ENCODE measurements at places on chromosomes 7 and 10. TPM values are rescaled to one million over a fixed set of nuclear protein-coding genes. Genes with fewer than 3 reads are reported as not detected.

DNA sequence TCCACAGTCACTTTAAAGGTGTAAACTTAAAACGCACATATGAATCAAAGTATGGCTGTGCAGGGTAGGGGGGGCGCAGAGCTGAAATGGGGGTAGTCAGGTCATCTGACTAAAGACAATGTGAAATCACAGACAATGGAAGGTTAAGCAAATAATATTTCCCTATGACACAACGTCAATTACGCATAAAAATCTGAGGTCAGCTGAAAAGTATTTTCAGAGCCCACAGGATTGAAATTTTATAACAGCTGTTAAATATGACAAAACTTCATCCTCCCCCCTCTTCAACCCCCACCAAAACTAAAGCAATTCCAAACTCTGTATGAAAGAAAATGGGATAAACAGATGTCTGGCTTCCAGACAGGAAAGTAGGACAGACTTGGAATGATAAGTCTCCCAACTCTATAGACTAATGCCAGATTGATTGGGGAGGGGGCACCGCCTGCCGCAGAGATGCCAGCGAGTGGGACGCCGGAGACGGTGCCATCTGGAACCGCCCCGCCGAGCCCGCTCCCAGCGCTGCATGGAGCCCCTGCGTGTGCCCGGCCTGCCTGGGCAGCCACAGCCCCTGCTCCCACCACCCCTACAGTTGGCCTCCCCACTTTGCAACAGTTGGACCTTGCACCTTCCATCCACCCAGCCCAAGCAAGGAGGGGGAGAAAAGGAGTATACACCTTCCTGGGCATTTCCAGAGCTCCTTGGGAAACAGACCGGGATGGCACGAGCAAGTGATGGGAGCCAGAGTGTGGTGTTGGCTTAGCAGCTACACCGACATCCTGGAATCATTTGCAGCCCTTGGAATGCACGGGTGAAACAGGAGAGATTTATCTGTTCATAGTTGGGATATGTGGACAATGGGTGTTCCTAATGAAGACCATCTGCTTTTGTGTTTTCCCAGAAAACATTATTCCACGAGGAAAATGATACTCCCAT lies 10.7 kb downstream of the EBF3 start:
- no peak for DNase-seq

The LEP gene
- not detected for total RNA-seq

DNA sequence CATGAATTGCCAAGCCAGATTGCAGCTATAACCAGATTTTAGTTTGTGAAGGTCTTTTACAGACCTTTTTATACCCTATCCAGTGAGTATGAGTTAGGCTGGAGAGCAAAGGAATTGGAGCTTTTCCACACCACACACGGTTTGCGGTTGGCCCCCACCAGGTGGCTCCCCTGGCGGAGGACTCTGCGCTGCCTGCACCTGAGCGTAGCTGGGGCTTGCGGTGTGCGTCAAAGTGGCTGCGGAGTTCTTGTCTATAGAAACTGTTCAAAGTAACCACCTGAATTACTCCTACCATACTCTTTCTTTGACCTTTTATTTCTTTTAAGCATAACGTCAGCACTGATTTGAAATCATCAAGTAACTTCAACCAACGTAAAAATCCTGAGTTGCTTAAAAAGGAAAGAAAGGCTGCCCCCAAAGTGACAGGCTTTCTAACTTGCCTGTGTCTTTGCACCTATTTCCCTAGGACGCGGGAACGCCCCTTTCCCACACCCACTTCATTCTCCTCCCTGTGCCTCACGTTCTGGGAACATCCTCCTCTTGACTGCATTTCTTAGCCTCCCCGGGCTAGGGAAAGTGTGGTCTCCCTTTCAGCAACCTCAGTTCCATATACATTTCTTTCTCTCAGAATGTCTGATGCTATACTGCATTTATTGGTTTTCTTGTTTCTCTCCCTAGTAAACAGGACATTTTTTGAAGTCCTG lies 47.6 kb upstream of the TMEM72 start:
- DNase-seq, result no peak

DNA sequence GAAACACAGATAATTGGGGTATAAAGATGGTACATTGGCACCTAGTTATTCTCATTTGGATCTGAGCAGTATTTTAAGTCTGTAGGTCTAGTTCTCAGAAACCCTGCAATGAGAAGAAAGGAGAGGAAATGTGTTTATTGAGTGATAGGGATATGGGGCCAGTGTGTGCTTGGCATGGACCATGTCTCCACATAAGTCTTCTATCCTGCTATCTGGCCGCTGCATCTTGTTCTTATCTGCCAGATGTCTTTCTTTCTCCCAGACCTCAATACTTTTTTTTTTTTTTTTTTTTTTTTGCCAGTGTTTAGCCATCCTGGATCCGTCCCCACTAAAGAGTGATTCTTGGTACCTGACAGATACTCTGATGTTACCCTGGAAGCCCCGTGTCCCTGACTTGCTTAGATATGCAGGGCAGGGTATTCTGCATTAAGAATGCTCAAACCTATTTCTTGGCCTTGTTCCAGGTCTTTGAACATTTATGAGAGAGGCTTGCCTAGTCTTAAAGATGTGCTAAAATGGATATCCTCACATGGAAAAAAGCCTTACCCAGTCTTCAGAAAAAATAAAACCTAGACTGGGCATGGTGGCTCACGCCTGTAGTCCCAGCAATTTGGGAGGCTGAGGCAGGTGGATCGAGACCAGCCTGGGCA lies 10.0 kb downstream of the MTURN start:
- DNase-seq, result no peak

DNA sequence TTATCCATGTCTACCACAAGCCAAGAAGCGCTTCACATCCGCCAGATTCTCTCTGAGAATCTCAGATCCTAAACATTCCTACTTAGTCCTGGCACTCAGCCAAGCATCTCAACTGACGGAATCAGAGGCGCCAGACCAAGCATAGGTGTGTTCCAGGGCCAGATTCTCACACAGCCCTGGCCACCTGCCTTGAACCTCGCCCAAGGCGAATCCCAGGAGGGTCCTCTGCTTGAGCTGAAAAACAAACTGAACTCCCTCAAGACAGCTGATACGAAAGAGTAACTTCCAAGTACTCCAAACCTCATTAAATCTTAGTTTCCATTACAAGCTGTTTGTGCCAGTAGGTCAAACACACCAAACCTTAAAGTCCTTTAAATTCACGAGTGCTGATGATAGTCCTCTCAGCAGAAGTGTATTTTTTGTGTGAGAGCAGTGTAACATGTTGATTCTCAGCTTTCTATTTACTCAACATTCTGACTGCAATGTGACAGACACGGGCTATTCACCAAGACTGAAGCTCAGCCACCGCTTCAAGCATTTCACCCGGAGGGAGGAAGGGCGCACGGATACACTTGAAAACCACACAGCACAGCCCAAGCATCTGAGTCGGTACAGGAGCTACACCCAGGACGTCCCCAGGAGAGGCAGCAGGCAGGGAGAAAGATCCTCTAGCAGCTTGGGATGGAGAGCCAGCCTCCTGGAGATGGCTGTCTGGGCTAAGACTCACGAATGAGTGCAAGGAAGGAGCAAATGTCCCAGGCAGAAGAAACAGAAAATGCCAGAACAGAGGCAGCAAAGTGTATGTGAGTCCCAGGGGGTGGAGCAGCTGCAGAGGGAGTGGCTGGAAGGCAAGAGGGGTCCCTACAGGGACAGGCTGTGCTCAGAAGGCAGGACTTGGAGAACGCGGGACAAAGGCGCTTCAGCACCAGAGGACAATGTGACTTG lies 6.0 kb downstream of the PARD3 start:
- peak; percentile 91 for DNase-seq

The SUGCT gene
- 1.3 TPM for total RNA-seq

GRCh38 chr10:88064608-88065382 lies 201.4 kb downstream of the PTEN start:
- DNase-seq, result peak; percentile 55

- DNase-seq, result no peak
Measured at GRCh38 chr10:58322072-58322834, 12.6 kb upstream of the UBE2D1 start.

The STRIP2 gene
- 0.54 TPM for total RNA-seq

GRCh38 chr10:72981028-72981881 lies 26.6 kb upstream of the PLA2G12B start:
- no peak for DNase-seq

The HTRA1 gene
- 37.1 TPM for total RNA-seq

The FAM13C gene
- total RNA-seq, result 14.2 TPM

DNA sequence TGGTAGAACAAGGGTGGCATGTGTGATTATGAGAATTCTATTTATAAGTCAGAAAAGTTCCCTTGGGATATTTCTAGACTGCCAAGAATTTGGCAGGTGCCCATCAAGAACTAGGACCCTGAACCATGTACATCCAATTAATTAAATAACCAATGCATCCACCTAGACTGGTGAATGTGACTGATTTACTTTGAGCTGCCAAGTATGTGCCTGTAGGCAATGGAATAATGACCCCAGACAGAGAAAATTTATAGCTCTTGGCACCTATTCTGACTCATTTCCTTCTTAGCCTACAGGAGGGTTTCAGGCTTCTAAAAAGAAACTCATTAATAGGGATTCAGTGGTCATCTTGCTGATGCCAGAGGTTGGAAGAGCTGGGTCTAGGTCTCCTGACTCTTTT lies 54.9 kb downstream of the KCNH2 start:
- DNase-seq, result no peak

DNA sequence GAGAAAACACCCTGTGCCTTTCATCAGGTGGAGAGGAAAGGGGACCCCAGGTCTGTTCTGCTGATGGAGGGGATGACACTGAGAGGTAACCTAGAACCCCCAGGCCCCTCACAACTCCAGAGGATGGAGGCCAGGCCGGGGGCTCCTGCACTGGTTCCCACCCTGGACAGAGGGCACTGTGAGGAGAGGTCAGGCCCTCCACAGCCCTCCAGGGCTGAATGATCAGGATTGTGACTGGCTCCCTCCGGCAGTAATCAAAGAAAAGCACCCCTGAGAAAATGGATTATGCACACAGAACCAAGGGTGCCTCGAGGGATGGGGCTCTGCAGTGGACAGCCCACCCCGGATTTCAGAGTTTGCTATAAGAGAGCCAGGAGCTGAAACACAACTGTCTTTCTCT lies 502.8 kb downstream of the TCERG1L start:
- no peak for DNase-seq
